ENCODE measurements at places on chromosomes 1 and 21. TPM values are rescaled to one million over a fixed set of nuclear protein-coding genes. Genes with fewer than 3 reads are reported as not detected.

Gene PGM1
- 41.2 TPM for total RNA-seq

Gene PANK4
- total RNA-seq: 39.9 TPM

DNA sequence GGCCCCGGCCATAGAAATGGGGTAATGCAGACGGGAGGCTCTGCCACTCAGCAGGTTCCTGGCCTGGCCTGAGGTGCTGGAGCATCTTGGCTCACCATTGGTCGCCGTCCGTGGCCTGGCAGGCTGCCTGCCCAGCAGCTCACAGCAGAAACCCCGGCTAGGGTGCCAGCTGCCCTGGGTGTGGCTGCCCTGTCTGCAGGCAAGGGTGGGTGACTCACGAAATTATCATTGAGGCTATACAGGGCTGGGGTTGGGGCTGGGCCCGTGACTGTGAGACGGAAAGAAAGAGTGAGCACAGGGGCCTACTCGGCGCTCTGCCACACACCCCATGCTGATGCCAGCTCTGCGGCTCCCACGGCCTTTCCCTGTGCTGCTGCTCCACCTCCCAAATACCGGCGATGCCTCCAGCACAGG lies 8.0 kb upstream of the PKP1 start:
- peak; percentile 87 for DNase-seq

Gene PPCS
- total RNA-seq: 53.6 TPM

DNA sequence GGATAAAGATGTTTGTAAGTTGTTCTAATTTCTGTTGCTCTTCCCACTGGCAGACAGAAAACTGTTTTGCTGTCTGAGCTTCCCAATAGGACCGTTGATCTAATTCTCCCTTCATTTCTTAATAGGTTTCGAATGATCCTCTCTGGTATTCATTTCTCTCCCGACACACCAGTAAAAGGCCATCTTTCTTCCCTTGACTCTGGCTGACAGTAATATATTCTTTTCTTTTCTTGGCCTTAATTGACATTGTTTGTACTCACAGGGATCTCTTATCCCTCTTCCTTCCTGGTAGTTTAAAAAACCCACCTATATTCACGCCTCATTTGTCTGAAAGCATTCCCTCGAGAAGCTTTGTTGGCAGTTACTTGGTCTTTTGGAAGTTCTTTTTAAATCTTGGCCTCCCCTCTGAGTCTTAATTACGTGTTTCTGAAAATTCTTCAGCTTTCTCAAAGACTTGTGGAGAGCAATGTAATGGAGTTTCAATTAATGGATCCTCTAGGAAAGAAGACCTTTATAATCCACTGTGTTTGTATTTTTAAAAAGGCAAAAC lies 40.3 kb downstream of the MAP10 start:
- no peak for DNase-seq
